ENCODE measurements at places on chromosomes 1 and 21. TPM values are rescaled to one million over a fixed set of nuclear protein-coding genes. Genes with fewer than 3 reads are reported as not detected.

DNA sequence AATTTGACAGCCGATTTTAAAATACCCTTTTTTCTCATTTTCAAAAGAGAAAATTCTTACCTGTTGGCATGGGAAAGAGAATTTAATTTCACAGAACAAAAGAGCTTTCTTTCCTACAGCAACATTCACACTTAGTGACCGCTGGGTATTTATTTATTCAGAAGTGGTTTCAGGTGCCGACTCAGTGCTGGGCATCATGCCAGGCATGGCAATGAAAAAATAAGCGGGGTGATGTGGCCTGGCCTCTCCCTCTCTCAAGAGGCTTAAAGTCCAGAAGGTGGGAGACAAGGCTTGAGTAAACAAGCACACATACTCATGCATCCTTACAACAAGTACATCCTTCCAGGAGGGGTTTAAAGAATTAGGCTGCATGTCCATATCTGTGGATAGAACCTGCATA lies 4.1 kb upstream of the PCP4 start:
- no peak for DNase-seq

DNA sequence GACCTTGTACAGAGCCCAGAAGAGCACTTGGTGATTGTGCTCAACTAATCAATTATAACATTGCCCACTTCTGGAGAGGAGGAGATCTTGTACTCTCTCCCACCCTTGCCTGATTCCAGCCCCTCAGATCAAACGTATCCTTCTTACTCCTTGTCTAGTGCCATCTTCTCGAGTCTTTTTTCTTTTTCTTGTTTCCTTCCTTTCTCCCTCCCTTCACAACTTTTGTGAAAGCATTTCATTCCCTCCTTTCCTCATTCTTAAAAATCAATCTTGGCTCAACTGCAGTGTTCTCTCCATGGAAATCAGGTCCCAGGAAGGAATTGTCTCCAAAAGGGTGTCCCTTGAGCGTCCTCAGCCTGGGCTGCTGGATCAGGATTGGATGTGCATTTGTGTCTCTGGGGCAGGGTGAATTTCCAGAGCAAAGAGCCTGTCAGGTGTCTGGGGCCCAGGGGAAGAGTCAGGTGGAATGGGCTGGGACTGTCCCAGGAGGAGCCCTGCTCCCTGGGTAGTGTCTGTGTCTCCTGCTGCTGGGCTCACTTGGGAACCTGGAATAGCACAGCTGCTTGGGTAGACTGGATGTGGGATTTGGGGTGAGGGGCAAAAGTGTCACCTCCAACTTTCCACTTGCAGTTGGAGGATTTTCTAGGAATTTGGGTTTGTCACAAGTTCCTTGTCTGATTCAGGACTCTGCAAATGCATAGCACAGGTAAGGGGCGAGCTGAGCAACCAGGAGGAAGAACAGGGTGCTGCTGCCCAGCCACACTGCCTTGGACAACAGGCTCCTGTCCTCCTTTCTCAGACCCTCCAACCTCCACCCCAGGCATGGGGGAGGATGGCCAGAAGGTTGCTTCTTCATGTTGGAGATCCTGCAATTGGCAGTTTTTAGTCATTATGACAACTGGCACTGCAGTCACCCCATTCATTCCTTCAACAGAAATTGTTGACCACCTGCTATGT lies 3.3 kb downstream of the SOX13 start:
- DNase-seq, result no peak

DNA sequence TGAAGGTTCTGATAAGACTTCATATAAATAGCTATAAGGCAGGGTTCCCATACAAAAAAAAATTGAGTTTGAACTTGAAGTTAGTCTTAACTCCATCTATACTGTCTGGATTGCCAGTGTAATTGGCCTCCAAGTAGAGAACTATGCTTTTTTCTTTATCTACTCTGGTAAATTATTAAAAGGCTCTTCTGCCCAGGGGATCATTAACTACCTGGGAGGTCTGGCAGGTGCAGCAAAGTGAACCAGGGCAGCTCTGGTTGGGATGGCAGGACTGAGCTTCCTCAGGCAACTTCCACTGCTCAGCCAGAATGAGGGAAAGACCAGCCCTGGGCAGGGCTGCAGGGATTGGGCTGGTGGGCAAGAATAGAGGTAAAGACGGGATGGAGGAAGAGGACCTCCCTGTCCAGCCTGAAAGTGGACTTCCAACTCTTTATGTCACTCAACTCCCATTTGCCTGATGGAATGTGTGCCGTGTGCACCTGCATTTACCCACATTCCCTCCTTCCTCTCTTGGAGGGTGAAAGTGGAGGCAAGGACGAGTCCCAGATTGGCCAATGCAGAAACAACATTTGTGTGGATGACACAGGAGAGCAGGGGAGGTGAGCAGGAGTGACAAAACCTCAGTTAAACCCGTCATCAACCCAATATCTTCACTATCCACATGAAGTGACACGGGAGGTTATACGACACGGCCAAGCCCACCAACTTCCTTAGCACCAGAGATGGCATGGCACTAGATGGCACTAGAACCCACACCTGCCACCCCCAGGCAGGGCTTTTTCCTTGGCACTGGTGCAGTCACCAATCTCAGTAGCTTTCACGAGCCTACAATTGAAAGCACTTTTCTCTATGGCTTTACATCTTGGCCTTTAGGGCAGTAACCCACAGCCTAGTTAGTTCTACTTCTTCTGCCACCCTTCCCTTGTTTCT lies 25.2 kb downstream of the CCN1 start:
- DNase-seq, result no peak

Gene C1orf21
- 2.5 TPM for total RNA-seq

GRCh38 chr1:224852901-224853568 lies 76.4 kb upstream of the DNAH14 start:
- no peak for DNase-seq

DNA sequence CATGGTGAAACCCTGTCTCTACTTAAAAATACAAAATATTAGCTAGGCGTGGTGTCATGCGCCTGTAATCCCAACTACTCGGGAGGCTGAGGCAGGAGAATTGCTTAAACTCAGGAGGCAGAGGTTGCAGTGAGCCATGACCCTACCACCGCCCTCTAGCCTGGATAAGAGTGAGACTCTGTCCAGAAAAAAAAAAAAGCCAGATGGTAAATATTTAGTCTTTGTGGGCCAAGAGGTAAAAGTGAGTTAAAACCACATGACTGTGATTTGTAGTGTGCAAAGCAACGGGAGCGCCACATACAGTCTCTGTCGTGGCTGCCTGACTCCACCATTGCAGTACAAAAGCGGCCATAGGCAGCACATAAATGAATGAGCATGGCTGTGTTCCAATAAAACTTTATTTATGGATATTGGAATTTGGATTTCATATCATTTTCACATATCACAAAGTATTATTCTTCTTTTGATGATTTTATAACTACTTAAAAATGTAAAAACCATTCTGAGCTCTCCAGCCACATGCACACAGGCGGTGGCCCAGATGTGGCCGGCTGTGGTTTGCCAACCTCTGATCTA lies 51.8 kb upstream of the CASZ1 start:
- DNase-seq, result no peak

Gene FAM72B
- 21.6 TPM for total RNA-seq

Gene AQP10
- total RNA-seq, result not detected

GRCh38 chr1:46749921-46750404 lies 31.0 kb upstream of the EFCAB14 start:
- DNase-seq, result no peak

DNA sequence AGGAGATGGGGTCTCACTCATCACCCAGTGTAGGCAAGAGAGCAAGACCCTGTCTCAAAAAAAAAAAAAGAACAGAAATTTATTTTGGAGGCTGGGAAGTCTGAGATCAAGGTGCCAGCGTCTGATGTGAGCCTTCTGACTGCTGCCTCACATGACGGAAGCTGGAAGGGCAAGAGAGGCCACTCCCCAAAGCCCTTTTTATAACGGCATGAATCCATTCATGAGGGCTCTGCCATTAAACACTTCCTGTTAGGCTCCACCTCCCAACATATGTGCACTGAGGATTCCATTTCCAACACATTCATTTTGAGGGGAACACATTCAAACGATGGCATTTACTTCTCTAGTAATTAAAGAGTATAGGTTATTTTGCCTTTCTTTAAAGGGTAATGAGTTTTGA lies 50.9 kb upstream of the C1orf198 start:
- no peak for DNase-seq

- no peak for DNase-seq
Measured at GRCh38 chr1:12454406-12455391, 163.3 kb downstream of the DHRS3 start.

GRCh38 chr1:41381692-41382479 lies 20.7 kb downstream of the FOXO6 start:
- DNase-seq, result peak; percentile 70

GRCh38 chr1:207965392-207966387 lies 54.8 kb upstream of the CD34 start:
- DNase-seq, result peak; percentile 50

- no peak for DNase-seq
Measured at GRCh38 chr1:95146637-95147036, 29.5 kb downstream of the TLCD4 start.
